ENCODE measurements at places on chromosomes 6 and 20. TPM values are rescaled to one million over a fixed set of nuclear protein-coding genes. Genes with fewer than 3 reads are reported as not detected.

DNA sequence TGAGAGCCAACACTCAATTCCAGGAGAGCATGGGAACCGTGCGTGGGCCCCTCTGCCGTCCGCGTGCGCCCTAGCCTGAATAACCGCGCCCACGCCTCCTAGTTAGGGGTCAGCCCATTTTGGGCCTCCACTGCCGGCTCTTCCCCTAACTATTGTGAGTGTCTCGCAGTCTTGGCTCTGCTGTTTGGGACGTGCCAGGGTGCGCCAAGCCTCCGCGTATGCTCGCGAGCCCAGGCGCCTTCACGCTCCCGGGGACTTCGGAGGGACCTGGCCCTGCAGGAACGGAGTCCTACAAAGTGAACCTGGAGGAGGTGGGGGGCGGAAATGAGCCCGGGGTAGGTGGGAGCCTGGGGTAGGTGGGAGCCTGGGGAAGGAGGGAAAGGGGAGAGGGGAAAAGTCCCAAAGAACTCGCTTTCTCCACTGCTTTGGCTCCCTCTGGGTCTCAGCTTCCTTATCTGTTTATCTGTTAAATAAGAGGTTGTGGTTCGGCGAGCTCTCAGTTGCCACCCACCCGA is 873 bp upstream of the GCM2 start:
- no peak for DNase-seq

DNA sequence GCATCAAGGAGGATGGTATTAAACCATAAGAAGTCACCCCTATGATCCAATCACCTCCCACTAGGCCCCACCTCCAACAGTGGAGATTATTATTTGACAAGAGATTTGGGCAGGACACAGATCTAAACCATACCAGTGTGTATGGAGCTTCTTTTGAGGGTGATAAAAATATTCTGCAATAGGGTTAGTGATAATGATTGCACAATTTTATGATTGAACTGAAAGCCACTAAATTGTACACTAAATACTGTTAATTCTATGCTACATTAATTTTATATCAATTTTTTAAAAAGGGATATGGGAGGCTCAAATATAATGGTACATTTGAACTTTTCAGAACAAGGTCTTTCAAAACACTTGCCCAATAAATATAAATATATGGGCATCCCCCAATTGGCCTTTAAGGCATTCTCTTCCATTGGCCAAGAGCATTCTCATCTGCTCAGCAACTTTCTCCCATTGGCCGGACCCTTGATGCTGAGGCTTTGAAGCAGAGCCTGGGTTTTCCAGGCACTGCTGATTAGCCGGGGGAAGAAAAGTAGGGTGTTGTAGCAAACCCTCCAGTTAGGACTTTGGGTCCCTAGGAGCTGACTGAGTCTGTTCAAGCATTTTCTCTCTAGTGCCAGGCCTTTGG is 209.9 kb downstream of the LRFN2 start:
- no peak for DNase-seq

Gene BMP6
- not detected for total RNA-seq

Gene F13A1
- total RNA-seq = not detected

DNA sequence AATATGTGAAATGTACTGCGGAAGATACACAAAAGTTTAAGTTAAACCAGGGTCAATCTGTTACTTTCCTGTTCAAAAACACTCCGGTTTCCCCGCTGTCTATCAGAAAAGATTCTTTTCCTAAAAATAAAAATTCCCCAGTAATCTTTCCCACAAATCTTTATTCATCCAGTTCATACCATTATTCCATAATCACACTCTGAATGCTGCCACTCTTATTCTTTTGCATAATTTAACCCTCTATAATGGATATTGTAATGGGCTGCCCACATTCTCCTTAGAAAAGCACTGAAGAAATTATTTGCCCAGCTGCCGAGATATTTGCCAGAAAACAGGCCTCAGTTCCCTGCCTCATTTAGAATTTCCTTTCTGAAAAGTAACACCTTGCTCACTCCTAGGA is 68.6 kb downstream of the EPHA7 start:
- no peak for DNase-seq

- DNase-seq = no peak
Measured at GRCh38 chr6:38509713-38510112, 130.0 kb downstream of the BTBD9 start.

- no peak for DNase-seq
Measured at GRCh38 chr20:22180244-22180643, 404.1 kb downstream of the FOXA2 start.

- DNase-seq = peak; percentile 78
Measured at GRCh38 chr6:11710311-11710761, 68.3 kb downstream of the ADTRP start.

- no peak for DNase-seq
Measured at GRCh38 chr6:84524636-84525035, 239.8 kb downstream of the TBX18 start.

DNA sequence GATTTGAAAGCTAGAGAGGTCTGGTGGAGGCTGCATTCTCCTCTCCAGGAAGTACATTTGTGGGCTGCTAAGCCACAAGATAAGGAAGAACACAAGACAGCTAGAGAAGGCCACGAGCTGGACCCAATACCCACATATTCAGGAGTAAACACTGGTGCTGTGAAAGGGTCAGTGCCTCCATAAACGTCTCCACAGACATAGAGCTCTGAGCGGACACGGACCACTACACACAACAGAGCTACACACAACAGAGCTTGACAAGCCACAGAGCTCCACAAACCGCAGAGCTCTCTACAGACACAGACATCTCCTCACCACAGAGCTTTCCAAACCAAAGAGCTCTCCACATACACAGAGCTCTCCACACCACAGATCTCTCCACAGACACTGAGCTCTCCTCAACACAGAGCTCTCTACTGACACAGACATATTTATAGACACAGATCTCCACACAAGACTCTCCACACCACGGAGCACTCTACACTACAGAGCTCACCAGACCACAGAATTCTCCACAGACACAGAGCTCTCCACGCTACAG is 51.9 kb downstream of the ERMARD start:
- peak; percentile 59 for DNase-seq

Gene CBLN4
- not detected for total RNA-seq

- peak; percentile 41 for DNase-seq
Measured at GRCh38 chr6:12037798-12038197, 25.7 kb downstream of the HIVEP1 start.

Gene COL9A3
- total RNA-seq = not detected

Gene ADTRP
- total RNA-seq = 0.68 TPM

DNA sequence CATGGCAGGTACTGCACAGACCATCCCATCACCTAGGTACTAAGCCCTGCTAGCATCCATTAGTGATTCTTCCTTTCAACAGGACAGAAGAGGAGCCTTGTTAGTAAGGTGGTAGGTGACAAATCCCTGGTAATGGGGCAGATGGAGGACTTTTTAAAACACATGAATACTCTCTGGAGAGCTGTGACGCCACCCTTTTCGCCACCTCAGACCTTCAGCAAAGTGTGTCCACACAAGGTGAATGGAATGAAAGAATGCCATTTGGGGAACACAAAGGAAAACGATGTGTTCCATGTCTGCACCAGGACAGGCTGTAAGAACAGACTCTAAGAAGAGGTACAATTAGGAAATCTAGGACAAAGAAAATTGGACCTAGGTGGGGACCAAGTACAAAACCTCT is 110.5 kb upstream of the CARMIL1 start:
- no peak for DNase-seq

Gene MCM3
- total RNA-seq = 220 TPM

DNA sequence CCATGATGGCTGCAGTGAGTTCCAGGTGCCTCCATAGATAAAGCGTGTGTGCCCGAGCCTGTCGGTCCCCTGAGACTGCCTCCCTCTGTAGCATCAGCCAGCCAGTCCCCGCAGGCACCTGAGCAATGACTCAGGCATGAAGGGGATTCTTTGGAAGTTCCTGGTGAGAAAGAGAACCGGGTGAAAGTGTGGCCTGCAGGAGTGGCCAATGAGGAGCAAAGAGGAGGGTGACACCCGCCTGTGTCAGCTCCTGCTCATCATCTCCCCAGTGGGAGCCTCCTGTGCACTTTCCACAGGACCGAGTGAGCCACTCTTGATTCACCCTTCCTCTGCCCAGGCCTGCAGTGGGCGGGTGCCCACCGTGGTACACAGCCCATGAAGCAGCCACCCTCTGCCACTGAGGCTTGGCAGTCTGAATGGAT is 71.2 kb upstream of the PTPN1 start:
- DNase-seq = no peak

DNA sequence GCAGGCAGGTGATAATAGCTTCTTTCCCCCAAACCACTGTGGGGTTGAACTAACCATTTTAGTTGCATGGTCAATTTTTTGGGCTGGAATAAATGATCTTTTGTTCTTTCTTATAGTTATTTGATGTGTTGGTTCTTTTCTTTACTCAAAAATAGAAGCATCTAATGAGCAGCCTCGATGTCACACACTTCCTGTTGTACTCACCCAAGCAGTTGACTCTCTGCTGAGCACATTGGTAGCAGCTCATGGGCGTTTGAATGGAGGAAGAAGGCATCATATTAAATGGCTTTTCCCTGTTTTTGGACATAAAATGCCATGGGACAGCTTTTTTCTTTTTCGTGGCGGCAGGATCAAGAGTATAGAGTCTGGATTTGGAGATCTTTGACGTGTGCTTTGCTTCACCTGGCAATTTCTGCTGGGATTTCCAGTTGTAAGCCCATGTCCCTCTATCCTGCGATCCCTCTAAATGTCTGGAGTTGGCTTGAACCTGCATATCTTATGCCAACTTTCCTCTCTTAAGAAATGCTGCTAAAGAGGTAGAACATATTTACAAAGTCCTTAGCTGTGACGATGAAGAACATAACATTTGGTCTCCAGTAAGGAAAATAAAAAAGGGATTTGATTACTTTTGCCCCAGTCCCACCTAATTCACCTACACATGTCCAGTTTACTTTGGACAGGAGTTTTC is 268.3 kb downstream of the PRL start:
- no peak for DNase-seq

GRCh38 chr6:149152521-149152920 is 165.0 kb upstream of the TAB2 start:
- DNase-seq = peak; percentile 17

DNA sequence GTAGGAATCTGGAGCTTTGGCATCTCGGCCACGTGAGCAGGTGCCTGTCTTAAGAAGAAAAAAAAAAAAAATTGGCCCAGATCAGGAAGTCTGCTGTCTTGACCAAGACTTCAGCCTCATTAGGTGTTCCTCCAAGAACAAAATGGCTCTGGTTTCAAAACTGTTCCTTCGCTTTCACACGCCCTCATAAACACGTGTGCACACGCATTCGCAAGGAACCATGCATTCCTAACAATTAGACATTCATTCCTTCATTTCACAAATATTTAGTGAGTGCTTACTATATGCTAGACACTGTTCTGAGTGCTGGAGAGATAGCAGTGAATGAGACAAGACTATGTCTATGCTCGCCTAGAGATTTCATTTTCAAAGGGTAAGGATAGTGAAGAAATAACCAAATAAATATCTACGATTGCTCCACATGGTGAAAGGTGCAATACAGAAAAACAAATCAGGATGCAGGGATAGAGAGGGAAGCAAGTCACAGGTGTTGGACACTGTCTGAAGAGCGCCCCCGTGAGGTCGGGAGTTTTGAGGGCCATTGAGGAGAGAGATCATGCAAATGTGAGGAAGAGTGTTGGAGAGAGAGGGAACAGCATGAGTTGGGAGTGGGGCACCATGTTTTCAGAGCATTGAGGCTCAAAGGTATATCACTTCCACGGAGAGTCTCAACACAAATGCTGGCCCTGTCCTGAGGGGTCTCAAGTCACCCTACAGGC is 53.3 kb downstream of the CCDC170 start:
- no peak for DNase-seq

Data from activated CD8-positive, alpha-beta T cell treated with anti-CD3 and anti-CD28 coated beads, Interleukin-2, amount 10 ng/mL, durations not matched to agents 7 days and 5 days (primary cell).